ENCODE measurements at places on chromosomes 5 and 9.

GRCh38 chr9:17658237-17658636 is 79.4 kb downstream of the SH3GL2 start:
- no peak for DNase-seq

DNA sequence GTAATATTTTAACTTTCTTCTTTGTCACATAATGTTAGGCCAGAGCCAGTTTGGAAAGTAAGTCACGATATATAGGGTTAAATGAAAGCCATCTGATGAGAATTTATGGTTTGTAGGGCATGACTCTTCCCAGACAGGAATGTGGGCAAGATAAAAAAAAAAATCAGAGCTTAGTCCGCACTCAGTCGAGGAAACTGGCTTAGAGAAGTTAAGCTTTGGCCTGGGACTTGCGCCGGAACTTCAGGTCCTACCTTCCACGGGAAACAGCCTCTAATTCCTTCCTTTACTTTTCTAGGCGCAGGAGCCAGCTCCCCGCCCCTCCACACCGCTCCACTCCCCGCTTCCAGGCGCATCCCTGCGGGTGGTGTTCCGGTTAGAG is 475 bp downstream of the DDX31 start:
- DNase-seq = peak; percentile 7

- no peak for DNase-seq
Observed at GRCh38 chr9:125763394-125763801, 16.2 kb downstream of the PBX3 start.

GRCh38 chr9:994005-994404 is 17.6 kb downstream of the DMRT3 start:
- DNase-seq = no peak

DNA sequence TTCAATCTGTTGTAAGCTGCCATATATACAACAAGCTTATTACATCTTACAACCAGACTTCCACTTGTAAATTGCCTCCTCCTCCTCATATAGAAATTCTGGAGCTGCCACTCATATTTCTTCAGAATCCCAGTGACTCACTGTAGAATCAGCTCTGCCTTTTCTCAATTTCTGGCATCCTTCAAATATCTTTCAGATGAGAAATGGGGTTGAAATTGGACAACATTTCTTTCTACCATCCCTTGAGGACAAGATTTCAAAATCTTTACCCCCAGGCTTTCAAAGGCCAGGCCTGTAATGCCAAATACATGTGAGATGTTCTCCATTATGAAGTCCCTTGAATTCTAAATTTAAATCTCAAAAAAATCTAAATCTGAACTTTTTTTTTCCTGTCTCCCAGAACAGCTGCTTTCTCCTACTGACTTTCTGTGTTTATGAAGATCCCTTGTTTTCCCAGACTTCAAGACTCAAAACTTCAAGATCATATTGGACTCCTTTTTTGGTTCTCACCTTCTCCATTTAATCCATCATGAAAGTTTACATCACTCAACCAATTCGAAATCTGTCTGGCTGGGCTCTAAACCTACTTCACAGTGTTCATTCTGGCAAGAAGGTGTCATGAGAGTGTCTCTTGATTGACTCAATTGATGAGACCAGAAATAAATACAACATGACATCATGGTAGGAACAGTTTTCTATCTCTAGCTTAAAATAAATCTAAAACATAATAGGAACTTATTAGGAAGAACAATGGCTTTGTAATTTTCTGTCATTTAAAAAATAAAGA is 109.8 kb downstream of the HMHB1 start:
- no peak for DNase-seq

- DNase-seq = no peak
Observed at GRCh38 chr9:32385152-32385884, 875 bp downstream of the ACO1 start.

DNA sequence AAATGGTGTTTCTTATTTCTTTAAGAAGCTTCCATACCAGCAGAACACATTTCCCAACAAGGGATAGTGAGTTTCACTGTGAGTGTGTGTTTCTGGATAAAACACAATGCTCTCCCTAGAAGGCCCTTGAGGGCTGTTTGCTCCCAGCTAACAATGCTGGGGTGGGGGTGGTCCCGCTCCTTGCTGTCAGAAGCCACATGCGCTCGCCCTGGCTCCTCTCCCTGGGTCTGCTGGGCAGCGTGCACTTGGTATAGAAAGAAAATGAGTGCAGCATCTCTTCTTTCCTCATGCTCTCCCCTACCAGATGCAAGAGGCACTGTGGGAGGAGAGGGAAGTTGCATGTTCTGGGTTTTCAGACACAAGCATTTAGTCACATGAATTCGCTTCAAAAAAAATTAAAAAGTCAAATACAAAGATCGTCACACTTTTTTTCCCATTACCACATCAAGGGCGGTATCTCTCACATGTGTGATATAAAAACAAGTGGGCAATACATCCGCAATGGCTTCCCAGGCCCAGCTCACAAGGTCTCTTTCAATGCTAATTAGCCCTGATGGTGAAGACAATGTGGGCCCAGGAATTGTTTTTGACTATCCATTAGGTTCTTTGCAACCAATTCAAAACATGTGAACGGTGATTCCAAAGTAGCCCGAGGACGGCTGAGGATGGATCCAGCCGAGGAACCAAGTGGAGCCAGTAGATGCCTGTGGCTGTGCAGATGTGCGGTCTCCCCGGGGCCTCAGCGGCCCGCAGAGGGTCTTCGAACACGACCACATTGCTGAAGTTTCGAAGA is 603.6 kb downstream of the IRX1 start:
- no peak for DNase-seq

Data from urinary bladder (tissue), 4 donors.